Stimulated activated CD8-positive, alpha-beta memory T cell treated with anti-CD3 and anti-CD28 coated beads, Interleukin-15, amount 100 ng/mL, for 4 hours (primary cell): ENCODE measurements at places on chromosomes 6 and 20.

DNA sequence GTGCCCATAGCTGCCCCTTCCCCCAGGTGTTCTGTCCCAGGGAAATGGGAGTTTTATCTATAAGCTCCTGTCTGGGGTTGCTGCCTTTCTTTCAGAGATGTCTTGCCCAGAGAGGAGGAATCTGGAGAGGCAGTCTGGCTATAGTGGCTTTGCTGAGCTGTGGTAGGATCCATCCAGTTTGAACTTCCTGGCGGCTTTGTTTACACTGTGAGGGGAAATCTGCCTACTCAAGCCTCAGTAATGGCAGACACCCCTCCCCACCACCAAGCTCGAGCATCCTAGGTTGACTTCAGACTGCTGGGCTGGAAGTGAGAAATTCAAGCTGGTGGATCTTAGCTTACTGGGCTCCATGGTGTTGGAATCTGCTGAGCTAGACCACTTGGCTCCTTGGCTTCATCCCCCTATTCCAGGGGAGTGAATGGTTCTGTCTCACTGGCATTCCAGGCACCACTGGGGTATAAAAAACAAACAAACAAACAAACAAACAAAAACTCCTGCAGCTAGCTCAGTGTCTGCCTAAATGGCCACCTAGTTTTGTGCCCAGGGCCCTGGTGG is 24.0 kb downstream of the TNFAIP3 start:
- no peak for DNase-seq

- DNase-seq: no peak
These were observed 2.3 kb upstream of the EEF1A2 start for GRCh38 chr20:63500902-63501817.

GRCh38 chr6:147707524-147707923 is 199.0 kb downstream of the SAMD5 start:
- DNase-seq: no peak

GRCh38 chr6:14129575-14129974 is 12.0 kb downstream of the CD83 start:
- DNase-seq: no peak

DNA sequence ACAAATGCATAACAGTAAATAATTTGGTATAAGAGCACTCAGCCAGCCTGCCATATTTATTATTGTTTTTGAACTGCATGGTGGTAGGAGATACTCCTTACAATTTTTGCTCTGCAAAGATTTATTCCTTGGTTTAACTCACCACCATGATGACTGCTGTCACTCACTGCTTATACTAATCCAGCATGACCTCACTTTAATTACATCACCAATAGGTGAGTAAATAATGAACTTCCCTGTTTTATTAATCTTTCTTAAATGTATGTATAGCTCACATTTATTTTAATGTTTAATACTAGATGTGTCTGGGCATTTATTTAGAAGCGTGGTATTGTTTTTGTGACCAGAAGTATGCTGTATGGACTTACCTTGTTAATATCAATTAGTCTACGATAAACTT is 12.8 kb upstream of the TP53TG5 start:
- no peak for DNase-seq

- DNase-seq: no peak
These were observed 613 bp upstream of the DLL1 start for GRCh38 chr6:170291271-170292110.

- DNase-seq: no peak
These were observed 181.1 kb upstream of the TENT5A start for GRCh38 chr6:81933608-81934051.

GRCh38 chr6:161010418-161010817 is 18.8 kb downstream of the MAP3K4 start:
- DNase-seq: no peak

DNA sequence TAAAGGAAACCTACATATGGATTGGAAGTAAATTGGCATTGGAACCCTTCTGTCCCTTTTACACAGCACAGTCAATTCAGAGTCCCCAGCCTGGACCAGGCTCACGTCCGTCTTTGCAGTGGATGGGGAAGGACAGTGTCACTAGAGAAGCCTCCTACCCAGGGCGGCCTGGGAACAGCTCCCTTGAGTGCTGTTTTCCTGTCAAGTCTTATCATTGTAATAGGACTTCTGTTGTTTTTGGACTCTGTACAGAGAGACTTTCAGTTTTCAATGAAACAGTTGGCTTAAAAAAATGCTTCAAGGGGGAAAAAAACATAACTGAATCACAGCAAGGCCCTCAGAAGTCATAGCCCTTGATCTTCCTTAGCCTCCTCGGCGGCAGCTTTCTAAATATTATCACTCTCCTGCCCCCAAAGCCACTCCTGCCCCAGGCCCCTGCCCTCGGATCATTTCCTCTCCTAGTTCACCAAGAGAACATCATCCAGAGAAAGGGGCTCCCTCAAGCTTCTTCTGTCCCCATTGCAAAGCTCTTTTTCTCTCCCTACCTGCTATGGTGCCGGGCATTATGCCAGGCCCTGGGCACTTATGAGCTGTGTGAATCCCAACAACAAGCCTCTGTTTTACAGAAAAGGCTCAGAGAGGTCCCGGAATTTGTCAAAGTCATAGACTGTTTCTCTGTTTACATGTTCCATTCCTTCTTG is 37.8 kb upstream of the CNKSR3 start:
- no peak for DNase-seq

DNA sequence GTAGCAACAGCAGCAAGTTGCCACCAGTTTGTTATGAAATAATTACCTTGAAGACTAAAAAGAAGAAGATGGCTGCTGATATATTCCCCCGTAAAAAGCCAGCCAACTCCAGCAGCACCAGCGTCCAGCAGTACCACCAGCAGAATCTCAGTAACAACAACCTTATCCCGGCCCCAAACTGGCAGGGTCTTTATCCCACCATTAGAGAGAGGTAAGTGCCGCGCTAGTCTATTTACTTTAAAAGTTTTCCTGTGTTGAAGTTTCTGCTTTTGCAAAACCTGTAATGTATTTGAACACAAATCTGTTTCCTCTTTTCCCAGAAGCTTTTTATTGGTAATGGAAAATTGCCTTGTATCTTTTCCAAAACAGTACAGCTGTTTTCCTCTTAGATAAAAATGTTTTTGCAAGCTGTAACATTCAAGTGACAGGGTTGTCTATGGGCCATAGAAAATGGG is 725 bp downstream of the BTBD3 start:
- no peak for DNase-seq

DNA sequence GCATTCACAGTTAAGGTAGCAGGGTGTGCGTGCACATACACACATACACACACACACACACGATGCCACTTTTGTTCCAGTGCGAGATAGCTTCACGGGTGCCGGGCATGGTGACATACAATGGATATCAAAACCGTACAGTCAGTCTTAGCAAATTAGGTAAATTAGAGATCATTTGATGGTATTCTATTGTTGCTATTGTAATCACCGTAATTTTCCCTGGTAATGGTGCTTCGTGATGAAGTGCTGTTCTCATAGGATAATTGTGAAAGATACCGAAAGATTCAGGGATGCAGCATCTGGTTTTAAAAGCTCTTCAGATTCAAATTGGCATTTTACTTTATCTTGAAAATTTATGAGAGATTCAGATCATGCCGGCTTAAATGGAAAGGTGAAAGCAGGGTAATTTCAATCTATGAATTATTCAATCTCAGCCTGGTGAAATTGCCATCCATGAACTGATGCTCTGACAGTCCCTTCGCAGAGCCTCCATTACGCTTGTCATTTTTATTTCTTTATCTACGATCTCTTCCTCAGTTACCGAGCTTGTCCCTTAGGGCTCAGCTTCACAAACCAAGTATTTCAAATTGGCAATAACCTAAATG is 71.3 kb upstream of the SOX4 start:
- DNase-seq: no peak

GRCh38 chr6:57252975-57253374 is 30.9 kb upstream of the RAB23 start:
- no peak for DNase-seq

- DNase-seq: no peak
These were observed 12.1 kb downstream of the CLDN20 start for GRCh38 chr6:155275808-155276480.

DNA sequence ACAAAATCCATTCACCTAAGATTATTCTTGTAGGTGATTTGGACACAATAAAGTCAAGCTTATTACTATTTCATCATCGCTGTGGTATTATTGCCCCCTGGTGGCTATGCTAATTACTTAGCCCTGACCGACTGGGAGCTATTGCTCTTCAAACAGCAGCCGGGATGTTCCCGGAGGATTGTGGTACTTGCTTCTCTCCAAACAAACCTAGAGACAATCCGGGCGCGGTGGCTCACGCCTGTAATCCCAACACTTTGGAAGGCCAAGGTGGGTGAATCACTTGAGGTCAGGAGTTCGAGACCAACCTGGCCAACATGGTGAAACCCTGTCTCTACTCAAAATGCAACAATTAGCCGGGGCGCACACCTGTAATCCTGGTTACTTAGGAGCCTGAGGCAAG is 15.4 kb upstream of the STMND1 start:
- DNase-seq: no peak

DNA sequence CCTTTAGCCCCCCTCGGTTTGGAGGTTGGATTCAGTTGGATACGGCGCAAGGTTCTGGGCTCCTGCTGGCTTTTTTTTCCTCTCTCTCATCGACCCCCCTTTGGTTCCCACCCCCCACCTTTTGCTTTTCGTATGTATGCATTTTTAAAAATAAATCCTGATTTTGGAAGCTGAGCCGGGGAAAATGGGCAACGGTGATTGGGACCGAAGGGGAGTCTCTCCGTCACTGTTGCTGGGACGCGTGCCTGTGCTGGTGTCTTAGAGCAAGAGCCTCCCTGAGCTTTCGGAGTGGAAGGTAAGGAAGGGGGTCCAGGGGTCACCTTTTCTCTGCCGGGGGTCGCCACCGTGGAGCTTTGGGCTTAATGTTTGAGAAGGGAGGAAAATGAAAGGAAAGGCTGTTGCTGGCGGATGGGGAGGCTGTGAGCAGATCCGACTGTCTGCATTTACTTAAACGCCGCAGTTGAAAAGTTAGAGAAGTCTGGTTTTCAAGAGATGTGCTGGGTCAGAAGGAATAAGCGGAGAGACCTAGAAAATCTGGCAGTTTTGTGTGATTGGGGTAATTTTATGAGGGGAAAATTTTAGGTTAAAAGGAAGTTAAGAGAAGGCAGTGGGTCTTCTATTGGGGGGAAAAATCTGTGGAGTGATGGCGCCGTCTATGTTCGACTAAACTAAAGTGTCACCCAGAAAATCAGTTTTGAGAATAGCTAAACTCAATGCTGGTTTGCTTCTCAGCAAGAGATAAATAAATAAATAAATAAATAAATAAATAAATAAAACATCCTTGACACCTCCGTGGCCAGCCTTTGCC is 828 bp downstream of the ADGRB3 start:
- no peak for DNase-seq

GRCh38 chr20:49620364-49621240 is 52.7 kb upstream of the PTGIS start:
- no peak for DNase-seq

GRCh38 chr6:47307362-47308197 is 2.1 kb downstream of the TNFRSF21 start:
- DNase-seq: no peak

- DNase-seq: no peak
These were observed 15.5 kb downstream of the FOXA2 start for GRCh38 chr20:22568872-22569344.

GRCh38 chr20:62897666-62898065 is 28.6 kb downstream of the DIDO1 start:
- no peak for DNase-seq

- DNase-seq: no peak
These were observed 201.3 kb downstream of the EPHA7 start for GRCh38 chr6:93218096-93218495.

DNA sequence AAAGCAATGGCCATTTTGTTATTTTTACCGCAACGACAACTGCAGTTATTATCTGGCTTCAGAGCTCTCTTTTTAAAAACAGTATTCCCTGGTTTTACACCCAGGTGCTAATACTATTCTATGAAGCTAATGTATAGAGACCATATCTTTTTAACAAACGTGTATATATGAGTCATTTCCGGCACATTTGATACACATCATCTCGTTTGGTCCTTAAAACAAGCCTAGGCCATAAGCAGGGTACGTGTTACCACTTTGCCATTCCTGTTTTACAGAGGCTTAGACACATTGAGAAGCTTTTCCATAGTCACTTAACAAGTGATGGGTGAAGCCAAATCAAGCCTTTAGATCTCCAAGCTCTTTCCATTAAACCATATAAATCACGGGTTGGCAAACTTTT is 5.5 kb downstream of the TRAF3IP2 start:
- no peak for DNase-seq

DNA sequence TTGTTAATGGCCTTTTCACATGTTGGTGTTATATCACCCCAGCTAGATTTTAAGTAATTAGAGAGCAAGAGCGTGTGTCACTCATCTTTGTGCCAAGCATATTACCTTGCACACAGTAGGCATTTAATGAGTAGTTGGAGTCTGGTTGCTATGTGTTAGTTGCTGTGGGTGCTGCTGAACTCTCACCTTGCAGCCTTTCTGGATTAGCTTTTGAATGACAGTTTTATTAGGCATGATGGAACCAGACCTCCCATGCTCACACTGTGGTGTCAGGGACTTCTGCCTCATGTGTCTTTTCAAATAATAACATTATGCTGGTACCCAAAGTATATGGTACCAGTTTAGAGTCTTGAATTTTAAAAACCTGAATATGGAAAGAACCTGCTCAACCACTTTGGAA is 55.9 kb downstream of the TRAF3IP2 start:
- no peak for DNase-seq

GRCh38 chr6:34829137-34829536 is 37.3 kb downstream of the BLTP3A start:
- no peak for DNase-seq

DNA sequence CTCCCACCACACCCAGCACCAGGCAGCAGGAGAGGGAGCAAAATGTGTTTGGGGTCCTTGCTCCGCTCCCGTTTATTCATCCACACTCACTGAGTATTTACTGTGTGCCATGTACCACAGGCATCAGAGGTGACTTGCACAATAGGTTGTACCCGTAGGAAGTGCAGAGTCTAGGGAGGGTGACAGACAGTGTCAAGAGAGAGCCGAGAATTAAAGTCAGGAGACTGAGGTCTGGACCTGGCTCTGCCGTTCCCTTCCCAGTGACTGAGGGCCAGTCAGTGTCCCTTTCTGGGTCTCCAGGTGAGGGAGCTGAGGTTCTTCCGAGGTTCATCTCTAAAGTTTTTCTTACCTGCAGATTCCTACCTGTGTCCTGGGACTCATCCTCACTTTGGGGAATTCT is 22.3 kb downstream of the TTBK1 start:
- DNase-seq: no peak

GRCh38 chr6:149233056-149233715 is 84.3 kb upstream of the TAB2 start:
- no peak for DNase-seq

DNA sequence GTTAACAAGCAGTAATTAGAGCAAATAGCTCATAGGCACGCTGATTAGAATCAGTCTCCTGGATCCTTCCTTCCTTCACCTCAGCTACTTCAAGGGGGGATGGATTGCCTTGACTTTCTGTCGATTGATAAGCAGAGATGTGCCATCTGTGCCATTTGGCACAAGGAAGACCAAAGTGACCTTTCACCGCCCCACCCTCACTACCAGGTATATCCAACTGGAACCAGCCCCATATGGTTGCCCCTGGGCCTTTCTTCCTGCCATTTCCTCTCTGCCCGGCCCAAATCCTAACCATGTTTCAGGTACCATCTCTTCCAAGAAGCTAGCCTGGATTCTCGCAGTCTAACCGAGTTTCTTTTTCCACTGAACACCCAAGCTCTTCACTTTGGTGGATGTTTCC is 8.7 kb upstream of the CPNE5 start:
- no peak for DNase-seq
